ENCODE measurements at places on chromosomes 16 and 17.
A peak's percentile ranks its signal among the peaks of the same experiment; 100 is the strongest.

- no peak for DNase-seq
Measured at GRCh38 chr16:67055712-67056487, 27.0 kb downstream of the CBFB start.

GRCh38 chr17:18185391-18185790 is 1.8 kb downstream of the ALKBH5 start:
- DNase-seq = no peak

DNA sequence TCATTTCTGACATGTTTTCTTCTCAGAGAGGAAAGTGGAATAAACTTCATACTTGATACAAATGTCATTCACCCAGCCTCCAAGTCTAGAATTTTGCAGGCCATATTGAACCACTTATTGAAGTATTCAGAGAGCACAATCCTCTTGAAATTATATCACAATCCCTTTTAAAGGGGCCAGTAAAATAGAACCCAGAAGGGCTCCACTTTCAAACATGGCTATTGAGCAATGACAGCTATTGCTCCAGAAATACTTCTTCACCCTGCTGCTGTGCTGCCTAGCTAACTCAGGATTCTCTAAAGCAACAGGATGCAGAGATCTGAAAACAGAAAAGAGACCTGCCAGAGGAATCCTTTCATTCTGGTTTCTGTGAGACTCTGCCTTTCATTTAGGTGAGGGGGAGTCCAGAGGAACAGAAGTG is 275.0 kb upstream of the CDH5 start:
- DNase-seq = no peak

DNA sequence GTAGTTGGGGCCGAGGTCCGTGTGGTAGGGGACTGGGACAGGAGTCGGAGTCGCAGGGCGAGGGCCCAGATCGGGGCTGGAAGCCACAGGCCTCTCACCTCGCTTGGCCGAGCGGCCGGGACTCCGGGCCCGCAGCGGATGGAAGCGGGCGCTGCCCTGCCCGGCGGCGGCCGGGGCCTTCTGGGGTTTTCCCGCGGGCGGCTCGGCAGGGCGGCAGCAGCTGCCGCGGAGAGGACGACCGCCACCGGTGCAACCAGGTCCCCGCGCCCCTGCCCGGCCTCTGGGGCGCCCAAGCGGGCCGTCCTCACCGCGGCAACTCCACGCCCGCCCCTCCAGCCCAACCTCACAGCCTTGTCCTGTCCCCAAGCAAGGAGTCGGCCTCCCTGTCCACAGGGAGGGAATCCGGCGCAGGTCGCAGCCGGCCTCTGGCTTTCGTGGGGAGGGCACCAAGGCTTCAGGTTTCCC is 15.6 kb upstream of the UTP6 start:
- DNase-seq = no peak

DNA sequence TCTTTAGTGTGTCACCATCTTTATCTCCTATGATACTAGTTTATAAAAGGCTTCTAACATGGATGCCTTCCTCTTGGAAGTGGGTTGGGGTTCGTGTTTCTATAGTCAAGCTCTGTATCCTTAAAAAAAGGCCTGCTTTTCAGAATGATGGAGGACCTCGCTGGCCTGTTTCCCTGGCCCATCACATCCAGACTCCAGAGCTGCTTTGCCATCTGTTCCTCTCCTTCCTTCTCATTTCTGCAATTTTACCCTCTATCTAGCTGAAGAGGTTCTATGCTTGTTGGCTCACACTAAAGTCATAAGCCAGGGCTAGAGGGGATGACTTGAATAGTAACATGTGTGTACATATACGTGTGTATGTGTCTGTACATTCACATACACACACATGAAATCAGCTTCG is 450.8 kb upstream of the HSBP1 start:
- DNase-seq = no peak

GRCh38 chr16:22734368-22734767 is 79.6 kb upstream of the HS3ST2 start:
- DNase-seq = no peak

DNA sequence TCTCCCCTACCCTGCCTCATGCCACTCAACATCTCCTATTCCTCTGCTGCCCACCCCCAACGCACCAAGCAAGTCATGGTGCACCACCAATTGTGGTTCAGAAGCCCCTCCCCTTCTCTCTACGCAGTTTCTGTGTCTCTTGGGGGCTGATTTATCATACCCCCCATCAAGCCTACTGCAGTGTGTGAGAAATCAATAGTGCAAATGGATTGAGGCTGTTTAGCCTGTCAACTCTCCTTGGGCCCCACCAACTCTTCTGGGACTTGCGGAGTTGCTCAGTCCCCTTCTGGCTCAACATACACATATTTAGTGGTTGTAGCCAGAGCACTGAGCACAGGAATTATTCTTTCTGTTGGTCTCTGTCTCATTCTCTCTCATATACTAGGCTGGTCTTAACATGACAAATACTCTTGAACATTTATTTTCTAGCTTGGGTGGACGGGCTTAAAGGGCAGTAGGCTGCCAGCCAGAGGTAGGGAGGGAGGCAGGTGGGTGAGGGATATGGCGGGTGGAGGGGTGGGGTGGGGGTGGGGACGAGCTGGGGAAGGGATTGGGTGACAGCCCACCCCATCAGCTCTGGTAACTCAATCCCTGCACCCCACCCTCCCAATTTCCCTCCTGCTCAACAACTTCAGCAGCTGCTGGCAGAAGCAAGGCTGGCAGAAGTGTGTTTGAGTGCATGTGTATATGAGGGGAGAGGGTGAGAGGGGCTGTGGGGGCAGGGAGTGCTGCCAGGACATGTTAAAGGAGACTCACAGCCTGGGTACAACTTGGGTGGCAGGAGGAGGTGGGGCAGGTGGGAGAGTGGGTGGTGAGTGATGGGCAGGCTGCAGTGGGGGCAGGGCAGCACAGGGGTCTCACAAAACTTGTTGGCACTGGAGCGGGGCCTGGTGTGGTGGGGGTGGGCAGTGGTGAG is 4.9 kb downstream of the RARA start:
- peak; percentile 6 for DNase-seq

GRCh38 chr16:609316-609715 is 19.4 kb downstream of the RAB40C start:
- DNase-seq = no peak

GRCh38 chr16:25895380-25895779 is 203.6 kb downstream of the HS3ST4 start:
- no peak for DNase-seq

DNA sequence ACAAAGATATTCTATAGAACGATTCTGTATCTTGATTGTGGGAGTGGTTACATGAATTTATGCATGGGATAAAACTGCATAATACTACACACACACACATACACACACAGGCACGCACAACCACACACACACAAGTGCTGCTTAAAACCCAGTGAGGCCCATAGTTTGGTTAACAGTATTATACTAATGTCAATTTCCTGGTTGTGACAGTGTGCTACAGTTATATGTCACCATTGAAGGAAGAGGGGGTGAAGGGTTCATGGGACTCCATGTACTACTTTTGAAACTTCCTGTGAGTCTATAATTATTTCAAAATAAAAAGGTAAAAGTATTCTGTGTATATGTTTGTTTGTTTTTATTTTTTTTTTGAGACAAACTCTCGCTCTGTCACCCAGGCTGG is 8.1 kb downstream of the ZC3H7A start:
- DNase-seq = no peak
